Fibroblast of pulmonary artery (primary cell): ENCODE measurements at places on chromosomes 7 and 10.
A peak's percentile ranks its signal among the peaks of the same experiment; 100 is the strongest.

DNA sequence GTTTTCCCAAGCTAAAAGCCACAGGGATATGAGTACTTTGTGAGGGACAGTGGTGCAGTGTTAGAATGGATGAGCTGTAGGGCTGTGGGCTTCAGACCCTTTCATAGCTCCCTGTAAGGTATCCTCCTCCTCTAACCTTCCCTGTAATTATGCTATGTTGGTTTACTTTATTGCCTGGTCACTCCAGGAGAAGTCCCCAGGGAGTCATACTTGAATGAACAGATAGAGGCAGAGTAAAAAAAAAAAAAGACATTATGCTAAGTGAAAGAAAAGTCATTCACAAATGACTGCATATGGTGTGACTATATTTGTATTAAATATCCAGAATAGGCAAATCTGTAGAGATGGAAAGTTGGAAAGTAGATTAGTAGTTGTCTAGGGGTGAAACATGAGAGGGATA lies 434.4 kb downstream of the AUTS2 start:
- no peak for DNase-seq

DNA sequence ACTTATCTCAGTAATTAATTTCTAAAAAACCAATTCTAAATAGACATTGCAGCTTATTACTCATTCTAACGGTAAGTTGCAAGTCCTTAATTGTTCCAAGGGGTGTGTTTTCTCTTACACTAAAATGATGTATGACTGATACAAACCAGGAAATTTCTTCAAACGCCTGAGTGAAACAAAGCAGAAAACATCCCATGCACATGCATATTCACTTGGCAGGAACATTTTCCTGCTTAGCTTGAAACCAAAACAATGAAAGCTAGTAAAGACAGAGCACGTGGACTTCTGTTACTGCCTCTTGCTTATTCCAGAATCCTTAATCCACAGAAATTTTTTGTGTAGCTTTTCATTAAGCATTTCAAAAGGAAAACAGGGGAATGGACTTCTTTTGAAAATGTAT lies 187.7 kb downstream of the MTERF1 start:
- peak; percentile 51 for DNase-seq

DNA sequence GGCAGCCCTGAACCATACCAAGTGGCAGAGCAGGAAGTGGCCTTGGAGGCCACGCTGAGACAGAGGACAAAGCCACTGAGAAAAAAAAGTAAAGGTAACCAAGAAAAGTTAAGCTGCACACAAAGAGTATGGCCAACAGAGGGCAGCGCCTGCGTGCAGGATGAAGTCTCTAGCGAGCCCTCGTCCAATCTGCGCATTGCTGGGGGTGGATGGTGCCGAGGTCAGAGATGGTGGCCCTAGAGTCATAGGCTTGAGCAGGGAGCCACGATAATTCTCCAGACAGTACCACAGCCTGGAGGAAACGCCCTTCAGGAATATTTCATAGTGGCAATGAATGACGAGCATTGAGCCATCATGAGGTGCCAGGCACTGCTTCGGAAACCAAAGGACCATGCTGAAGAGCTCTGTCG lies 9.7 kb downstream of the ATP6V0E2 start:
- DNase-seq, result peak; percentile 51

DNA sequence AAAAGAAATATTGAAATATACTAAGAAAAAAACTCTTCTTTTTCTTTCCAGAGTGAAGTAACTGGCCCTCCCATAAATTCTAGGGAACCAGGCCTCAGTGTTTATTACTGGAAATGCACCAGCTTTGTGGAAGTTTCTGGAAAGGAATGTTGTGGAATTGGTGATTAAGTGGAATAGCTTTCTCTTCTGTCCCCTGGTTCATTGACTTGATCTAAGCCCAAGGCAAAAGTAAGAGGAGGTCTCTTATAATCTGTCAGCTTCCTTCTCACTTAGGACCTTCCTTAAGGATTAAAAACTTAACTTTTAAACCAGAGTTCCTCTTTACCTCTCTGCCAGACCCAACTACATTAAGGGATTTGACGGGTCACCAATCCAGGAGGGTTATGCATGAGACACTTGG lies 266.2 kb downstream of the SLC25A13 start:
- DNase-seq, result no peak

DNA sequence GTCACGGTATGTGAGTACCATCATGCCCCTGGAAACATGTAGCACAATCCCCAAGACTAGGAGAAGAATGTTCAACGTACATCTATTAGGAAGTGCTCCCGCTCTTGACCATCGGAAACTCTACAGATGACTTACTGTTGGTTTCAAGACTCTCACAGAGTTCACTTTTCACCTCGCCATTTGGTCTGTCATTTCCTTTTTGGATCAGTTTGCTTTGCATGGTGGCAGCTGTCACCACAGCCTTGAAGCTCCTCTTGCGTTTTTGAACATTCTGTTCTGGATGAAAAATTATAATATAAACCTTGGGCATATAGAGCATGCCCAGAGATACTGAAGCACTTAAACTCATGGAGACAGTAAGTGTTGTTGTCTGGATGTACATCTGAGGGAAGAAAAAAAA lies 806.8 kb downstream of the GRM8 start:
- DNase-seq, result no peak

GRCh38 chr7:78479348-78479747 lies 680.8 kb downstream of the PHTF2 start:
- no peak for DNase-seq

DNA sequence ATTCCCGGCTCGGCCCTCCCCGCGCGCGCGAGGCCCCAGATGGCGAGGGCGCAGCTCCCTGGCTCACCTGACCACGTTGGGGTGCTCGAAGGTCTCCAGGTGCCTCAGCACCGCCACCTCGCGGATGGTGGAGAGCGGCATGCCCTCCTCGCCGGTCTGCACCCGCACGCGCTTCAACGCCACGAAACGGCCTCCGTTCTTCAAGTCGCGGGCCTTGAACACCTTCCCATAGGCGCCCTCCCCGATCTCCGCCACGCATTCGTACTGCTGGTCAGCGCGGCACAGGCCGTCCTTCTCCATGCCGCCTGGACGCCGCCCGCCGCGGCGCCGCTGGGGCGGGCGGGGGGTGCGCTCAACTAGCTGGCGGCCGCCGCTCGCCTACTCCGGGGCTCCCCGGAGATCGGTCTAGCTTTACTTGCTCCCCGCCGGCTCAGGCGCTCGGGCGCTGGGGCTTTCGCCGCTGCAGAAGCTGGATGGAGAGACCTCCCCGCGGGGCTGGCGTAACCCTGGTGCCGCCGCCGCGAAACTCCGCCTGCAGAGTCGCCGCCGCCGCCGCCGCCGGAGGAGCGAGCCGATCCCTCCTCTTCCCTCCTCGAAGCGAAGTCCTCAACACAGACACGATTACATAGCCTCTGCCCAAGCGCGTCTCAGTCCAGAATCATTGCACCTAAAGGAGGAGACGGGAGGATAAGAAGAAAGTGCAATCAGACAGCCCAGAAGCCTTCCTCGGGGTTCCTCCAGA lies 3.2 kb downstream of the CDK6 start:
- peak; percentile 82 for DNase-seq

DNA sequence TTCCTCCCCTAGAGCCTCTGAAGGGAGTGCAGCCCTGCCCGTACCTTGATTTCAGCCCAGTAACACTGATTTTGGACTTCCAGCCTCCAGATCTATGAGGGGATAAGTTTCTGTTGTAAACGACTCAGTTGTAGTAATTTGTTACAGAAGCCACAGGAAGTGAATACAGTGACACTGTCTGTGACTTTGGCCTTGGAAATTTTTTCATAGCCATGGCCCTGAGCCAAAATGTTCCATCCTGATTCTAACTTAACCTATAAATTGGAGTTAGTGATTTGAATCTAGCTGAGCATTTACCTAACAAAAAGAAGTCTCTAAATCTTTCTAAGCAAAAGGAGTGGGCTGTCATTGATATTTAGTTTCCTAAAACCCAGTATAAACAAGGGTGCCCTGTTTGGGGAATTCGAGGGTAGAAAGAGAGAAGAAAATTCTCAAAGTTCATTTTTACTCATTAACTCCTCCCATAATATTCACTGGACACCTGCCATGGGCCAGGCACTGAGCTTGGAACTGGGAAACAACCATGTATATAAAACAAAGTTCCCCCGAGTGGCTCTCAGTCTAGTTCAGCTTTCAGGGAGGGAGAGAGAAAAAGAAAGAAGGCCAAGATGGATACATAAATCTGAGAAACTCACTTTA lies 162.3 kb downstream of the SKIDA1 start:
- DNase-seq, result peak; percentile 17

GRCh38 chr7:138838166-138838565 lies 40.2 kb upstream of the ATP6V0A4 start:
- DNase-seq, result no peak

GRCh38 chr10:125859128-125859817 lies 21.8 kb downstream of the DHX32 start:
- DNase-seq, result no peak

GRCh38 chr10:878895-879294 lies 52.6 kb downstream of the LARP4B start:
- DNase-seq, result no peak

DNA sequence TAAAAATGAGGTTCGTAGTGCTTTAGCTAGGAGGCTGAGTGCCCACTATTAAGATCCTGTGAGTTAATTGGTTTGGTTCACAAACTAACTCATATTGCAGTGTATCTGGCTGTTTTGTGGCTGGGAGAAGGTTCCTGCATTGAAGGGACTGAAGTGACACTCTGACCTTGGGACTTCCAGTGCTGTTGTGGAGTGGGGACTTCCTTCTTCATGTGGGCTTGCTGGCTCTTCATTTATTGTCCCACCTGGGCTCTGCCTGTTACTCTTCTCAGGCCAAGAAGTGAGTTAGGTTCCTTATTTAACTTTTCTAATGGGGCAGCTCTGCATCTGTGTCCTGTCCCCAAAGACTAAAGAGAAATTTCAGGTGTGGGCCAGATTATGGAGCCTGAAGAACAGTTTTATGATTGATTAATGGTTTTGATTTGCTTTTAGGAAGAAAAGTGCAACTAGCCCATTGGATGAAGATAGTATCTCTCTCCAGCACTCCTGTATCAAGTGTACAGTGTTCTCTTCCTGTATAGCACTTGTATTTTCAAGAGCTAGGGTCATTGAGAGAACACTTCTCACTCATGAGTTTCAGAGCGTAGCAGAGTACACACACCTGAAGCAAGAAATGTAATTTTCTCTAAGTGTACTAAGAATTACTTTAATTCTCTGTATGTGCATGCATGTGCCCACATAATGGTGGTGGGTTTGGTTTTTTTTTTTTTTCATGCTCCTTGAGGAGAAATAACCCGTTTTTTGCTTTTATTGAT lies 54.8 kb downstream of the AUTS2 start:
- no peak for DNase-seq

DNA sequence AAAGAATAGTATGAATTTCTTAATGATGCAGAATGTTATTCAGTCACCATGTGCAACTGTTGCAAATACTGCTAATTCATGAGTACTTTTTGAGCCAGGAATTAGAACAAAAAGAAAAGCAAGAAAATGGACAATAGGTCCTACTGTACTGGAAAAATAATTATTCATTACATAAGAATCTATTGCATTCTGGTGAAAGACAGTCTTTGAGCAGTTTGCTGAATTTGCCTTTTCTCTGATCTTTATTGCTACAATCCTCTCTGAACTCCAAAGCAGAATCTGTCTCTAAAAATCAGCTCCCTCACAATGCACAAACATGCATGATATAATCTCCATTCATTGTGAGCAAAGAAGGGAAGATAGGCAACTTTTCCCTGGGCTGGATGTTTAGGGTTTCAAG lies 12.8 kb downstream of the IFIT2 start:
- DNase-seq, result no peak

DNA sequence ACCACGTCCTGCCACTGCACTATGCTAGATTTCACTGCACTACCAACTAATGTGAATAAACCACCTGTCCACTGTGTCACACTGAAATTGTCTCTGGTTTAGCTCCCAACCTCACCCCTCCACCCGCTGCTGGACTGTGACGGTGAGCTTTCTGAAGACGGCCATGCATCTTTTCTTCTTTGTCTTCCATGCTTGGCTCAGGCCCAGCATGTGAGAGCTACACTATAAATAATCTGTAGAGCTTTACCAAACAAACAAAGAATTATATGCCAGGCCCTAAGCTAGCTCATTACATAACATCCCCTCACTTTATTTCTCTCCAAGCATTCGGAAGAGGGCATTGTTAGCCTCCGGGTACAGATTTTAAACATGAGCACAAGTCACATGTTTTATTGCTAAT lies 633.2 kb downstream of the TNS3 start:
- no peak for DNase-seq

DNA sequence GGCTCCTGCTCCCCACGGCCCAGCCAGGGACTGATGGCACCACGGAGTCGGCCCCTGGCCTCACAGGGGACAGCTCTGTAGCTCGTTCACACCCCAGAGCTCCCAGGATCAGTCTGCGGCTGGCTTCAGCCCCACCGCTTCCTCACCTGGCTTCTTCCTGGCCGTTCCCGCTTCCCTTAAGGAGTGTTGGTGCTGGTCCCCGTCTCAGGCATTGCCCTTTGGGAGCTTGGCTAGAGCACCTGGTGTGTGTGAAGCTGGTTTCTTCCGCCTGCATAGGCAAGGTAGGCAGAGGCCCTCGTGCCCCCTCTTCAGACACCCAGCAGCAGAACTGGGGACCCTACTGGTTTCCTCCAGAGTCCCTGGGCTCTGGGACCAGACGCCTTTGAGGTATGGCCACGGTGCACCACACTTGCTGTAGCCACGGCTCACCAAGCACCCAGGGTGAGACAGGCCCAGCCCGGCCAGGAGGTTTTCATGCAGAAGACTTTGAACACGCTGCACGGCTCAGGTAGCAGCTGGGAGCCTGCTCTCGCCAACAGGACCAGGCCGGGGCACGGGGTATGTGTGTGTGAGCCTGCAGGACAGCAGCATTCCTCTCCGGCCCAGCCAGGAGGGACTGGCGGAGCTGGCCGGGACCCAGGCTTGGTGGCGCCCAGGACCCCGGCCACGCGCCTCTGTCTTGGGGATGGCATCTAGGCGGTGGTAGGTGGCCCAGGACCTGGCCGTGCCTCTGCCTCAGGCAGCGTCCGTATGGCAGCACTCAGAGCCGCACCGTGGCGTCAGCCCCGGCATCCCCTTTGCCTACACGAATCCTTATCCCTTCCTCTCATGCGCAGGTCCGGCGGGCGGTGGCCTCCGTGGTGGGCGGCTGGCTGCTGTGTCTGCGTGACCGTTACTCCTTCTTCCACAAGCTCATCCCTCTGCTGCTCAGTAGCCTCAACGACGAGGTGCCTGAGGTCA lies 13.2 kb upstream of the PRKAR1B start:
- no peak for DNase-seq

DNA sequence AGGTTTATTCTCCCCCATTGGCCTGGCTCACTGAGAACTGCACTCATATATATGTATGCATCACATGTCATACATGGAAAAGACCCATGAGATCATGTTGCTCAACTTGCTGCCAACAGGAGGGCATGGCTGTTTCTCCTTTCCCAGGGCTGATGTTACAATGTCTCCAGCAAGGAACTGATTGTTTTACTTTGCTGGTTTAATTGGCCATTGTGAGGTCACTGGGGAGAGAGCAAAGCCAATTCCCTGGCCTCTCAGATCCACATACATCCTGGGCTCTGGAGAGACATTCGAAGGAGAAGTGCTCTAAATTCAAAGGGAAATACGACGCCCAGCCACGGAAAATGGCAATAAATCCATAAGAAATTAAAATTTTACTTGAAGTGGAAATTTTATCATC lies 287.8 kb downstream of the WDR11 start:
- no peak for DNase-seq
